ENCODE measurements at places on chromosomes 2 and 18.
A peak's percentile ranks its signal among the peaks of the same experiment; 100 is the strongest.

DNA sequence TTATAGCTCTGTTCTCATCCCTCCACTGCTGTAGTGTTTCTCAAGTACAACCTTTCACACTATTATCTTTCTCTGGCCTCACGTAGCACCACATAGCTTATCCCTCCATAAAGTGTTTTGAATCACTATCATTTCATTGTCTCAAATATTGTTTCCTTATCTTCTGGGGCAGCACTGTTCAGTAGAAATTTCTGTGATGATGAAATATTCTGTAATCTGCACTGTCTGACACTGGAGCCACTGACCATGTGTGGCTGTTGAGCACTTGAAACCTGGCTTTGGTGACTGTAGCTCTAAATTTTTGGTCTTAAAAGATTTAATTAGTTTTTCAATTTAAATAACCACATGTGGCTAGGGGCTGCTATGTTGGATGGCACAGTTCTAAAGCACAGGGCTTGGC is 78.9 kb downstream of the CPS1 start:
- no peak for DNase-seq

GRCh38 chr2:96256611-96257113 is 9.1 kb downstream of the TMEM127 start:
- no peak for DNase-seq

DNA sequence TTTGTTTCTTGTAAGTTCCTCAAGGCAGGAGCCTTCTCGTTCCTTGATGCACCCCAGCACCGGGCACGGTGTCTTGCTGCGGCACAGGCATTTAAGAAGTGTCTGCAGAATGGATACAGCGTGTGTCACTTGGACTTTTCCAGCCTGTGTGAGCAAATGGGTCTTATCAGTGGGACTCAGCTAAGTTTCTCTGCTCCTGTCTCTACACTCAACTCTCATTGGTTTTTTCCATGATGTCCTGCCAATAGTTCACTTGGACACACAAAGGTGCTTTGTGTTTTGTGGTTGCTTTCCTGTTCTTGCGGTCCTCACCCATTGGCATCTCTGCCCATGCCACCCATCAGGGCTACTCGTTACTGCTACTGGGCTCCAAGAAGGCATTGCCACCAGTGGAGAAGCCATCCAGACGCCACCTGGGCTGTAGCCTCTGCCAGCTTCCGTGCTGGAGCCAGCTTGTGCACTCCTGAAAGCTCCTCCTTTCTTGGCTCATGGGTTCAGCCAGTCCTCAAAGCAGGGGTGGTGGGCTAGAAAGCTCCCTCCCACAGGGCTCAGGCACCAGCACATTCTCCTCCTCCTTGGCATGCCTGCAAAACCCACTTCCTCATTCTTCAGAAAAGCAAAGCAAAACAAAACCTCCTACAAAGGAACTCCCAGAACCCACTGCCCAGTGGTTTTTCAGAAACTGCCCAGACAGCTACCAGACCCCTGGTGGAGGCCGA is 41.4 kb downstream of the IL1R2 start:
- no peak for DNase-seq

- no peak for DNase-seq
Observed at GRCh38 chr2:237403024-237403882, 10.7 kb downstream of the COL6A3 start.

GRCh38 chr2:217085543-217085942 is 225.7 kb upstream of the TNP1 start:
- DNase-seq = no peak

DNA sequence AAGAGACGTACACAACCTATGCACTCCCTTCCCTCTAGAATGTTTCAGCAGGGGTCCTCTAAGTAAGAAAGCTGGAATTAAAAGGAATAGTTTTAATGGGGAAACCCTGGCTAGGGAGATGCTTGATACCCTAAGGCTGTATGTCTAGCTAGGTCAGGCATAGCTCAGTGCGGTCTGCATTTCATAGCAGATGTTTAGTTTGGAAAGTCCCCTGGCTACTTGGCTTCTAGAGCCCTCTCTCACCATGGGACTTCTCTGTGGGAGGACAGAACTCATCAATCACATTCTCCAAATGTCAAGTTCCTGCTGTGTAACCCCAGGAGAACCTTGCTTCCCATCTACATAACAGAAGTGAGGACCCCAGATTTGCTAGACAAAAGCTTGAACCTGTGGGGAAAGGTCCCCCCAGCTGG is 24.1 kb upstream of the ANXA4 start:
- DNase-seq = no peak

DNA sequence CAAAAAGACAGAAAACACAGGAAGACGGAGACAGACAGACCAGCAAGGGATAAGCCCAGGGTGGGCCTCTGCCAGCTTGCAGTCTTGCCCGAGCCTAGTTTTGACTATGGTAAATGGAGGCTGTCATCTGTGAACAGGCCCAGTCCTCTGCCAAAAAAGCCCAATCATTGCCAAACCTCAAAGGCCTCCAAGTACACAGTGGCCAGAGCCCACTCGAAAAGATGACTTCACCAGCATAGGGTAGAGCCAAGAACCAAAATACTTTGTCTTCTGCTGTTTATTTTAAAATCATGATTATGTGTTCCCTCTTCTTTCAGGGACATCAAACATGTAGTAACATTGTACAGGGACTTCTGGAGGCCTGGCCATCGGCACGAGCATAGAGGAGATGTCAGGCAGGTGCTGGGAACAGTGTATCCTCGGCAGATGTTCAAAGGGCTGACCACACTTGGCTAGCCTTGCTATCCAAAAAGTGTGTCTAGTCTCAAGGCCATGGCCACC is 66.0 kb downstream of the TTC32 start:
- no peak for DNase-seq

DNA sequence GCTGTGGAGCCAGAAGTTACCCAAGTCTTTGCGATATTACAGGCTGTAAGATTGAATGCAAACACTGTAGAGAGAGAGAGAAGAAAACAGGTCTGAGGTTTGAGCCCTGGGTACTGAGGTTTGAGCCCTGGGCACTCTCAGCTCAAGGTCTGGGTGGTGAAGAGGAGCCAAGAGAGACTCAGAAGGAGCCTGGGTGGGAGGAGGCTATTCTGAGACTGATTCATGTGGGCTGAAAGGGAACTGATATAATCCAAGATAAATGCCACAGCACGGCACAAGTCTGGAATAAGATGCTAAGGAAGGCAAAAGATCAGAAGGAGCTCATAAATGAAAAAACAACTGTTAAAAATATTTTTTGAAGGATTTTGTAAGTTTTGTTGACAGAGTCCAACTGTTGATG is 407.6 kb upstream of the HS6ST1 start:
- no peak for DNase-seq

DNA sequence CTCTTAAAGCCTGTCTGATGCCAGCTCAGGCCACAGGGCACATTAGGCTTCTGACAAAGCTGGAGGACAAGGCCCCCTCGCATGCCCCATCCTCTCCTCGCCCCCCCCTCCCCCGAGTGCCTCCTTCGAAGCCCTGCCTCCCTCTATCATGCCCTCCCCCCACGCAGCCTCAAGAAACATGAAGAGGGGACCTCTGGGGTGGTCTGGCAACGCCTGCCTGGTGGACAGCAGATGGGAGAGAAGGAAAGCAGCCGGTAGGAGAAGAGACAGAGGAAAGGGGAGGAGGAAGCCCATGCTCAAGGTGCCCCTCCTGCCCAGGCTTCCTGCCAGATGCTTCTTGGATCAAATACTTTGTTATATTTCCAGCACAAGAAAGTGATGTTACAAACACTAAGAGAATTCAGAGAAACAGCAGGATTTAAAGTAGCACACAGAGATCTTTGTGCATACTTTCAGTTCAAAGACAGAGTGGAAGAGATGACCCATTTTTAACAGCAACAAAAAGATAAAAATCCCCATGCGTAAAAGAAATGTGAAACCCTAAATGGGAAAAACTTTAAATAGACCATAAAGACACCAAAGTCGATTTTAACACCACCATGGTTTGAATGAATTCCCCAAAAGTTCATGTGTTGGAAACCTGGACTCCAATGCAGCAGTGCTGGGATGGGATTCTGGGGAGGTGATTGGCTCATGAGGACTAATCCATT is 19.0 kb downstream of the BOK start:
- DNase-seq = no peak

DNA sequence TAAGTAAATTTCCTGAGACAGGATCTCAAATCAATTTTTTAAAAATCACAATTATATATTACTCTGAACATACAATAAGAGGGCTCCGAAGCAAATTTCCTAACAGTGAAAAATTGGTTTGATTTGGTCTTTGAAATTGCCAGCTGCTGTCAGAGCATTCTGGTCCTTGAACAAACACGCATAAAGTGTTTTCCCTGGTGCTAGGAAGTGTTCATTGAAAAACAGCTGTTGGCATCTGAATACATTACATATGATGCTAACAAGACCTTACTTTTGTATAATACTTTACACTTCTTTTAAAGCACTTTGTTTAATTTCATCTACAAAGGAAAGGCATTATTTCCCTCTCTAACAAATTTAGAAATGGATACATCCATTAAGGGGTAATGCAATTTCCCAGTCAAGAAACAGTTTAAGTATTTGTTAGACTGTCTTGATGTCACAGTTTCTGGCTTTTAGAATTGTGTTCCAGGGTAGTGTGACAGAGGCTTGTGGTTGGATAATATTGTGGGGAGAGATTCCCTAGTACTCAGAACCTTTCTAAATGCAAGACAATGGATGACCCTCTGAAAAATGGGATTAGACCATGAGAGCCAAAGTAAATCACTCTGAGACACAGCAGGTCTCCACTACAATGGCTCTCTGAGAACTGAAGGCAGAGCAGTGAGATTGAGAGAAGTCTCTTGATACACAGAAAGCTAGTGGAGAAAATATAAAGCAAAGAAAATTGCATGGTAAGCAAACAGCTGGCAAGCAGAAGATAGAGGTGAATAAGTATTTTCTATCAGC is 299.0 kb downstream of the TRIB2 start:
- DNase-seq = peak; percentile 3

GRCh38 chr18:46214435-46214834 is 110.2 kb downstream of the HAUS1 start:
- no peak for DNase-seq

GRCh38 chr2:82819951-82820350 is 1639.1 kb downstream of the SUCLG1 start:
- no peak for DNase-seq

DNA sequence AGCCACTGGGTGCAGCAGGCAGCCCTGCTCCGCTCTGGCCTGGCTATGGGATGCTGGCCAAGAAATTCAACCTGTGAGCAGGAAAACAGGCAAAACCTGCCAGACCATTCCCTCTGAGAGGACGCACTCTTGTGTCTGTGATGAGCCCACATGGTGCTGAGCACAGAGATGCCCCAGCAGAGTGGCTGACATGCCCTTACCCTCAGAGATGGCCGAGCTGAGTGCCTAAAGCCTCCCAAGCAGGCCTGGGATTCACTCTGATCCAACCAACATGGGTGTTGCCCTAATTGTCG is 34.3 kb upstream of the TAF1B start:
- no peak for DNase-seq

GRCh38 chr2:48131539-48132270 is 225.4 kb upstream of the FBXO11 start:
- peak; percentile 9 for DNase-seq

GRCh38 chr2:59584958-59585357 is 968.5 kb downstream of the BCL11A start:
- no peak for DNase-seq

DNA sequence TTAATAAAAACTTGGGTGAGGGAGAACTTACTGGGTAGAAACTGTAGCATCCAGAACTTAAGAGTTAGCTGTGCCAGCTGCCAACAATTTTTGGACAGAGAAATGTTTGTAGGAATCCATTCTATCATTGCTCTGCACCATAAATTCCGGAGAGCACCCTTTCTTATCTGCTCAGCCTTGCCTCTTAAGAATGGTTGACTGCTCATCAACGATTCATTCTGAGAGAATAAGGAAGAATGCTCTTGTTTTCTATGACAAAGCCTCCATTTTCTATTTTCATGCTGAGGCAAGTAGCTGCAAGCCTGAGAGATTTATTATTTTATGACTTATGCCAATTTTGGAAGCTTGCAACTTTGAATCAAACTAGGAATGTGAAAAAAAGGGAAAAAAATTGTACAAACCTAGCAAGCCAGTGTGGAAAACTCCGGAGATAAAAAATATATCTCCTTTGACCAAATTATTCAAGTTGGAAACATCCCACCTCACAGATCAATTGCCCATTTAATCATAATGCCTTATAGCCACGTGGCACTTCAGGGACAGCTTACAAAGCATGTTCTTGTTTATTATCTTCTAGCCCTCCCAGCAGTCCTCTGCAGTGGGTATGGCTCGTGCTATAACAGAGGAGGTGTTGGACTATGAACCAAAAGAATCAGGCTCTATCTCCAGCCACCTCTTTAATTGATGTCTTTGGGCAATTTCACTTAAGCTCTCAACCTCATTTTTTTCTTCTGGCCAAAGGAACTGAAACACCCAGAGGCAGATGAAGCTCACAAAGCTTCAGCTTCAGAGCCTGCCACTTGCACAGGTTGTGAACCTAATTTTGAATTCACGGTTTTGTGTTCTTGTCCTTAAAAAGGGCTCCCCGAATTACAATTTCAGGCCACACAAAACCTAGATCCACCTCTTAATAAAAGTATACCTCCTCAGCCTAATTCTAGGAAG is 40.9 kb upstream of the ATL2 start:
- DNase-seq = no peak

GRCh38 chr18:37429791-37430190 is 135.8 kb downstream of the CELF4 start:
- DNase-seq = no peak

GRCh38 chr2:68765739-68766375 is 31.2 kb downstream of the ARHGAP25 start:
- no peak for DNase-seq

GRCh38 chr18:12461326-12461725 is 53.6 kb downstream of the PRELID3A start:
- DNase-seq = no peak

DNA sequence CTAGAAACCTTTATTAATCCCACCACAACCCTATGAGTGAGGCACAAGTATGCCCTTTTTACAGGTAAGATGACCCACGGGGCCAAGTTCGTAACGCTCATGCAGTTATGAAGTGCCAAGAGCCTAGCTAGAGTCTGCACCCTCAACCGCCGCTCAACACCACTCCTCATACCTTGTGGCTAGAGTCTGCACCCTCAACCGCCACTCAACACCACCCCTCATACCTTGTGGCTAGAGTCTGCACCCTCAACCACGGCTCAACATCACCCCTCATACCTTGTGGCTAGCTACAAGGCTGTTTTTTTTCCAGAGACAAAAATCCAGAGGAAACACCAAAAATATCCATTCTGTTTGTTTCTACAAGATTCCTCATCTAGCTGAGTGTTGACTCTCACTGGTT is 4.6 kb downstream of the TXNL4A start:
- no peak for DNase-seq

DNA sequence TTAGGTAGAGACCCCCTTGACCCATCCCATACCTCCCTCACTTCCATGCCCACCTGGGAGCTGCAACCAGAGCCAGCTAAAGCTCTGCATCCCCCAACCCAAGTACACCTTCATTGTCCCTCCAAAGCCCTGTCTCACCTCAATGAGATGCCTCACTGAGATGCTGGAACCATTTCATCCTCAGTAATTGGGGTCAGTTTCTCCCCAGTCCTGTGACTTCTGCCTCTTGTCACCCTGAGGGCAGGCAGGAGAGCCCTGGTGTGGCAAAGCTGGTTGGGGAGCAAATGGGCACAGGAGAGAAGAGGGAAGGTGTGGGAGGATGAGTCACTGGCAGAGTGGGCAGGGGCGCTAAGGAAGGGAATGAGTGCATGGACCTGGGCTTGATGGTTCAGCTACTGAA is 27.9 kb upstream of the NT5DC4 start:
- no peak for DNase-seq

GRCh38 chr2:19435815-19436214 is 77.4 kb upstream of the OSR1 start:
- no peak for DNase-seq

- no peak for DNase-seq
Observed at GRCh38 chr18:63079114-63079513, 240.5 kb downstream of the BCL2 start.
